Activated CD8-positive, alpha-beta T cell treated with anti-CD3 and anti-CD28 coated beads, Interleukin-2, amount 10 ng/mL, durations not matched to agents 7 days and 5 days (primary cell): ENCODE measurements at places on chromosomes 3 and 15. TPM values are rescaled to one million over a fixed set of nuclear protein-coding genes. Genes with fewer than 3 reads are reported as not detected.

GRCh38 chr3:181486141-181486885 lies 225.4 kb upstream of the SOX2 start:
- no peak for DNase-seq

- DNase-seq = no peak
Observed at GRCh38 chr3:127585813-127586413, 4.6 kb downstream of the TPRA1 start.

GRCh38 chr3:138818185-138818860 lies 16.4 kb downstream of the PIK3CB start:
- no peak for DNase-seq

MORC1 gene
- not detected for total RNA-seq

DNA sequence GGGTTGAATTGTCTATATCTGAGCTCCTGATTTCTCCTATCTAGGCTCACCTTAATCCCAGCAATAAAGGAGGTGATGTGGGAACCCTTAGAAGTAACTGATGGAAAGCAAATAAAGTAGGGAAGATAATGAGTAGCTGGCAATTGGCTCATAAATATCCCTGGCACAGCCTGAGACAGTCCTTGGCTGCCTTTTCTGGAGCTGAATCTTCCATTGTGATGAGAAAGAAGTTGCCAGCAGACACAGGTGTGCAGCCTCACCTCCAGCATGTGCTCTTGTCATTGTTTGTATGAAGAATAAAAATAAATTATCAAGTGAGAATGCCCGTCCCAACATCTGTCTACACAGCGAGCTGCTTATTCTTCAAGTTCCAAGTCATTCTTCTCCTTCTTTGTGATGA lies 53.2 kb upstream of the RASGRP1 start:
- DNase-seq = no peak

DNA sequence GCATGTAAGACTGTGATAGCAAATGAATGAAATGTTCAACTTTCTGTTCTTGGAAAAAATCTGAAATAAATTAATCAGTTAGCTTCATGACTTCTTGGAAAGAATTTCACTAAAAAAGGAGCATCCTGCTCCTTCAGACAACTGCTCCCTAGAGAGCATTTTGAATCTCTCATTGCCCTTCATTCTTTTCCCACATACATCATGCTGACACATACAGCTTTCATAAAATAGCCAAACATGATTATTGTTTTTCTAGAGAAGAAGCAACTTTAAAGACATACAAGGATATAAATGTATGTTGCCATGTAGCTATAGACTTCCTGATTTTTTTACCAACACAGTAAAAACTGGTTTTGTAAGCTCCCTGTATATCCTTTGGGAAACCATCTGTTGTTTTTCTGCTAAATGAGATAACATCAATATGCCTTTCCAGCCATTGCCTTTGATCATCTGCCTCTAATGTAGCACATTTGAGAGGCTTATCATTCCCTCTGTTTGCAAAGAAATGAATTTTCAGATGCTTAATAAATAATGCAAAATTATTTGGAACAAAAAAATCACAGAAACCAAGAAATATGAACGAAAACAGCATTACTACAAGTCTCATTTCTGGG lies 248.2 kb upstream of the GPR149 start:
- no peak for DNase-seq

CACNA2D2 gene
- total RNA-seq = 0.78 TPM

DNA sequence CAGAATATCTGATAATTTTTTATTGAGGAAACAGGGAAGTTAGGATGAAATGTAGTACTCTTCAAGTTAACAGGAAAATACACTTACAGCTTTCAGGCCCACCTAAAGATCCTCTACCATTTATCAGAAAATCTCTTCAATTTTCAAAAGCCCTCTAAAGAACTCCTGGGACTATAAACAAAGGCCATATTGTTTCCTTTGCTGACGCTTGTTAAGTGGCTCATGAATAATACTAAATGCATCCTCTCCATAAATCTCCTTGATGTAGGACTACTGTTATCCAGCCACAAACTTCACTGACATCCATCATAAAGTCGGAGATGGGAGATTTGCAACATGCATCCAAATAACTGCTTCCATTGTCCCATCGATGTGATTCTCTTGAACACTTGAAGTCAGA lies 326.5 kb downstream of the ZIC1 start:
- no peak for DNase-seq

DNA sequence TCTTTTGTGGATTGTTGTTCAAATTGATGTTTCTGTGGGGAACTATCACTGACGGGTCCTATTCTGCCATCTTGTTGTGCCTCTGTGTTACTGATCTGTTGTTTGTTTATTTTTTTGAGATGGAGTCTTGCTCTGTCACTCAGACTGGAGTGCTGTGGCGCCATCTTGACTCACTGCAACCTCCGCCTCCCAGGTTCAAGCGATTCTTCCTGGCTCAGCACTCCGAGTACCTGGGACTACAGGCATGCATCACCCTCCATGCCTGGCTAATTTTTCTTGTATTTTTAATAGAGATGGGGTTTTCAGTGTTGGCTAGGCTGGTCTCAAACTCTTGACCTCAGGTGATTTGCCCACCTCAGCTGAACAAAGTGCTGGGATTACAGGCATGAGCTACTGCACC lies 31.6 kb downstream of the CDAN1 start:
- no peak for DNase-seq

GOLGA8K gene
- total RNA-seq = not detected

GRCh38 chr3:178336336-178336735 lies 199.9 kb upstream of the KCNMB2 start:
- DNase-seq = no peak

DNA sequence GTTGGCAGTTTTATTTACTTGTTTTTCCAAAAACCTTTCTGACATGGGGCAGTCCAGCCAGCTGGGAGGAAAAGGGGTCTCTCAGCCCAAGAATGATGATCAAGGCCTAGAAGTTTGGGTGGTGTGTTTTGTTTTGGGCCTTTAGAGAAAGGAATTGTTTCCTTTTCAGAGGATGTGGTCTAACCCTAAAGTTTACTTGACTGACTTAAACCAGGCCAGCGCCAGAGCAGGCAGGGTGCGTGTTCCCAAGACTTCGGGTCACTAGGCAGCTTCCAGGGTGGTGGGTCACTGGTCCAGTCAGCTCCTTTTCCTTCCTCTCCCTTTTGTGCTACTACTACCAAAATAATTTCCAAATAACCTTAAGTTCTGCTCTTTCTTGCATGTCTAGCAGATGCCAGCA lies 4.9 kb downstream of the FLNB start:
- no peak for DNase-seq

GRCh38 chr15:99621767-99622166 lies 56.0 kb downstream of the MEF2A start:
- no peak for DNase-seq

DNA sequence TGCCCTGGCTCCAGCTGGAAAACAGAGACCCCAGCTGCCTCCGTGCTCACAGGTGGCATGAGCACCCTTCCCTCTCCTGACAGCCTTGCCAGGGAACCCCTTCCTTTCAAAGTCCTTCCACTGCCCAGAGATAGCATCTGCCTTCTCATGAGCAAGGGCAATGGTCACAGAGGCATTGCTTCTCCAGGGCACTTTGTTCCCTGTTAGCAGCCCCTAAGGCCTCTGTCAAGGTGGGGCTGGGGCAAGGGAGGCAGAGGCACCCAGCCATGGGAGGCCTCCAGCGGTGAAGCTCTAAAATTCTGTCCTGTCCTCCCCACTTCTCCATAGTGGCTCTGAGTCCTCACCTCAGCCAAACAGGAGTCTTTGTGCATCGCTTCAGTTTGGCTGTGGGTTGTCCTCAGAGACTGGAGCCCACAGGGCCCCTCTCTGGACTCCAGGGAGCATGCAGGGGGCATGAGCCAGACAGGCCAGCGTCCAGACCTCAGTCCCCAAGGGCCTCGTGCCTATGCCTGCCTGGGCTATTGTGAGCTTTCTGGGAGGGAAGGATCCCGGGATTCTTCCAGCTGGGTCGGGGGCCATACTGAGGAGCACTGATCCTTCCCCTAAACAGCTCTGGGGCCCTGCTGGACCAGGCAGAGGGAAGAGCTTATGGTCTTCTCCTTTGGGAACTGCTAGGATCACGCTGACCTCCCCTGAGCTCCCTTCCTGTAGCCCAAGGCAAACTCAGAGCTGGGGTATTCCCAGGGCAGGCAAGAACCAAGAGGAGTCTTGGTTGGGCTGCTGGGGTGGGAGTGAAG lies 106.6 kb downstream of the DNAJB8 start:
- DNase-seq = no peak

DNA sequence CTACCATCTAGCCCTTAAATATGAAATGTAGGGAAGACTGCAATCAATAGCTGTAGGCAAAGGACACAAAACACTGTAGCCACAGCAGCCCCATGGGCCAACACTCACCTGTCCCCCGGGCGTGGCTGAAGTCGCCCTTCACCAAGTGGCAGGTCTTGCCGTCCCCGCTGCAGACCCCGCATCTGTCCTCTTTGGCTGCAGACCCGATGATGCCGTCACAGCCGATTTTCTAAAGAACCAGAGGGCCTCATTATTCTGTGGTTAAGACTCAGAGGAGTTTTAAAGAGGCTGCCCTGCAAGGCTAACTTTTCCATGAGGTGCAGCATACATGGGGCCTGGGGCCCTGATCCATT lies 245.6 kb downstream of the ADAMTS17 start:
- DNase-seq = no peak

DNA sequence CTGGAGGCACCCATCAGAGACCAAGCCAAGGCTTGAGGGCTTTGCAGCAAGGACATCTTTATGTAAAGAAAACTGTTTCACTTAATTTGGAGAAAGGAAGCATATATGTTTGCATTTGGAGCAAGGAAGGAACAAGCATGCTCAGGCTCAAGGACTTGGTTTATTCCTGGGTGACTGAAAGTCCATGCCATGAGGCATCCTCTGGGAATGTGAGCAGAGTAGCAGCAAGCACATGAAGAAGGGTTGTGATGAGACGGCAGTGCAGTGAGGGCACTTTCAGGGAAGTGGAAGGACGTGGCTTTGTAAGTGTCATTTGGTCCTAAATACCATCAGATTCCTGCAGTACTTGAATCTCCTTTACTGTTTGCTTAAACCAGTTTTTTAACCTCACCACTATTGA lies 26.8 kb downstream of the POLG start:
- no peak for DNase-seq

ZNF502 gene
- 4.0 TPM for total RNA-seq

DNA sequence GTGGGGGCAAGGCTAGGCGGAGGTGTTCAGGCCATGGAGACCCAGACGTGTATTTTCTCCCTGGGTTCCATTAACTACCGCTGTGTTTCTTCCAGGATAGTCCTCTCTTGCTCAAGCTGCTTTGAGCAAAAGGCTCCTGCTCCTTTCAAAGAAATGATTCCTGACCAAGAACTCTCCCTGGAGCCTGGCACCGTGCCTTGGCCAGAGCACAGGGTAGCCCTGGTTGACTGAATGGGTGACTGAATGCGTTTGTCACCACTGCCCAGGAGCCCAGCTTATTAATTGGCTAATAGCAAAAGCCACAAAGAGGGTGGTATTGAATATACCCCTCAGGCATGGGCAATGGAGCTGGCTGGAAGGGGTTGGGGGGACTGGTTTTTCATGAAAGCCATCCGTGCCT lies 13.9 kb downstream of the RASGRF1 start:
- no peak for DNase-seq

DNA sequence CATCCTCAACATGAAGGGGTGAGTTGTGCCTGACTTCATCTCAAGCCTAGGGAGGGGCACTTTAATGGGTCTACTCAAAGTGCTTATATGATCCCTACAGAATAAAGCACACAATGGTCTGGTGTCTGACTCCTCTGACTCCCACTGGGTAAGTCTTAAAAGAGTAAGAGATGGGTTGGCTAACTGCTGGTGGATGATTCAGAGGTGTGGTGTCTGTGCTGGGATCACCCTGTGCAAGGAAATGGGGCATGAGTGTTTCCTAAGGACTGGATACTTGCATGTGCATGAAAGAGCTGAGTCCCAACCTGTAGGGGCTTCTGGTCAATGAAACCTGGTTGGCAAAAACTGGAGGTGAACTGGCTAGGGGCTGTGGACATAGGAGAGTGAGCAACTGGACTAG lies 158.8 kb downstream of the IL20RB start:
- DNase-seq = no peak

DNA sequence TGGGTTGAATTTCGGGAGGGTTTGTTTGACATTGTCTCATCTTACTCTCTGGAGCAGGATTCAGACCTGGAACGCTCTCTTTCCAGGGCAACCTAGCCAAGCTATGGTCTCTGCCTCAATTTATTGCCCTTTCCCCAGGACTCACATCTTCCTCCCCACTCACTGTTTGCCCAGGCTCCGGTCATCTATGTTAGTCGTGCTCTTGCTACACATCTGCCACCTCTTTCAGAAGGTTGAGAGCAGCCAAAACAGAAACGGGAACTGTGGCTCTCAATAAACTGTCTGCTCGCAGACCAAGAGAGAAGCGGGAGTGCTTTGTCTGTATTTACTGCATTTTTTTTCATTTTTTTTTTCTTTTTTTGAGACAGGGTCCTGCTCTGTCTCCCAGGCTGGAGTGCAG lies 81.6 kb downstream of the ST6GAL1 start:
- DNase-seq = no peak

GRCh38 chr15:68217341-68217740 lies 12.2 kb downstream of the CLN6 start:
- no peak for DNase-seq

DNA sequence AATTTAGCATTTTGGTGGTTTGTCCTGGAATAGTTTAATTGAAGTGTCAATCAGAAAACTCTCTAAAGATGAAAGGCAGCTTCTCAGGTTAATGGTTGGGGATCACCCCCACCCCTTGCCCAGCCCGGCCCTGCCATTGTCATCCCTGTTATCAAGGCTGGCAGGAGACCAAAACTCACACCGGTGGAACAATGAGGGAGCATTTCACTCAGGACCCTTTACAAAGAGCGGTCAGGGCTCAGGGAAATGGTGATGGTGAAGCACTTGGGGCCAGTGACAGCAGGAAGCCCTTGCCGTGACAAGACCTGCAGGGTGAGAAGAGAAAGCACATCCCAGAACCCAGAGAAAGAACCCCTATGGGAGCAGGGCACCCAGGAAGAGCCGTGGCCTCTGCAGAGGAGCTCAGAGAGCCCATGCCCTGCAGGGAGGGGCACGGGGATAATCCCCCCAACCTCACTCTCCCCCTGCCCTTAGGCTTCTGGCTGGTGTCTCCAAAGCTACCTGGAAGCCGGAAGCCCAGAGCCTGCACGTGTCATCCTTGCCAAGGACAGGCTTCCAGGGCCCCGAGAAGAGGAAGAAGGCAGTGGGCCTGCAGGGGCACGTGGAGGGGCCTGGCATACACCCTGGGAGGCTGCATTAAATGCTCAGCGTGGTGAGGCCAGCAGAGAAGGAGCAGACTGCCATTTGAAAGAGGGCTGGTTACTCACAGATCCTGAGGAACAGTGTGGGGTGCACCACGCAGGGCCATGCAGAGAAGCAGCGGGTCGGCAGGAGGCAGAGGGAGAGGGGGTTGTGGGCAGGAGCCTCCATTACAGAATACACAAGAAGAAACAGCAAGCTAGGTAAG lies 80.6 kb upstream of the PRR20G start:
- no peak for DNase-seq
